Germinal center (tissue), 1 donor: ENCODE measurements at places on chromosomes 7 and 10.

- DNase-seq = no peak
These were observed 158.5 kb downstream of the HERPUD2 start for GRCh38 chr7:35536396-35536826.

DNA sequence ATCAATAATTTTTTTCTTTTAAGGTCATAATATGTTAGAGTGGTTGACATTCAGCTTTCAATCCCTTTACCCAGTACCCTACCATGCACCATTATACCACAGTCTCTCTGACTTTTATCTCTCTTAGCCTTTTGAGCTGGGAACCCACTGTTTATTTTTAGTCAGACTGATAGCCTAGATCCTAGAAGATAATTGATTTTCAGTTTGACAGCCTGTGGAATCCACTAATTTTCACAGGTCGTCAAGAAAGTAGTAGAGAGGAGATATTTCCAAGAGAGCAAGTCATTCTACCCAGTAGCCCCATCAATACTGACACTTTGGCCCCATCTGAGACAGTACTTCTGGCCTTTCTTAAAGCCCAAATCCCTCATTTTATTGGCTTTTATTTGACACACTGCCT, 67.1 kb upstream of the CC2D2B start:
- no peak for DNase-seq

DNA sequence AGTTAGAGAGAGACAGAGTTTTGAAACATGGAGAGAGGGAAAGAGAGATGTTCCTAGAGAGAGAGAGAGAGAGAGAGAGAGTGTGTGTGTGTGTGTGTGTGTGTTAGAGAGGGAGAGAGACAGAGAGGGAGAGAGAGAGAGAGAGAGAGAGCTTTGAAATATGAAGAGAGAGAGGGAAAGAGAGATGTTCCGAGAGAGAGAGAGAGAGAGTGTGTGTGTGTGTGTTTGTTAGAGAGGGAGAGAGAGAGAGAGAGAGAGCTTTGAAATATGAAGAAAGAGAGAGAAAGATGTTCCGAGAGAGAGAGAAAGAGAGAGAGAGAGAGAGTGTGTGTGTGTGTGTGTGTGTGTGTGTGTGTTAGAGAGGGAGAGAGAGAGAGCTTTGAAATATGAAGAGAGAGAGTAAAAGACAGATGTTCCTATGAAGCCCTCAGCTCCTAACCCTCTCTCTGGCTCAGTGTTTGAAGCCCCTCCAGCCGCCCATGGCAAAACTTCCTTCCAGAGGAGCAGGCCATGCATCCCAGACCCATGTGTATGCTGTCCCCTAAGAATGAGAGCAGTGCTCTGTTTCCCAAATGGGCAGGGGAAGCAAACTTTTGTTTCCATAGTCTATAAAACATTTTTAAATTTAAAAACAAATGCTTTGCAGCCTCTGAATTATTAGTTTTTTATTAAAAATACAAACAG, 130.9 kb downstream of the KCNMA1 start:
- DNase-seq = no peak

DNA sequence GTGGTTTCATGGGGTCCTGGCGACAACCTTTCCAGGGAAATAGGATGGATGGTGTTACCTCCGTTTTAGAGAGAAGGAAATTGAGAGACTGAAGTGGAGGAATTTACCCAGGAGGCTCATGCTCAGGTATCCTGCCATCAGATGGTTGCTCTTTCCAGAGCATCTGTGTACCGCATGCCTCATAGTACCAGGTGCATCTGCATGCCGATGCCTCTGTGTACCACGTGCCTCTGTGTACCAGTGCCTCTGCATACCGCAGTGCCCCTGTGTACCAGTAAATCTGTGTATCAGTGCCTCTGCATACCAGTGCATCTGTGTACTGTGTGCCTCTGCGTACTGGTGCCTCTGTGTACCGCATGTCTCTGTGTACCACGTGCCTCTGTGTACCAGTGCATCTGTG, 3.2 kb downstream of the VWA2 start:
- no peak for DNase-seq

- DNase-seq = no peak
These were observed 171.2 kb downstream of the ARHGAP12 start for GRCh38 chr10:31757386-31757791.

- no peak for DNase-seq
These were observed 10.7 kb upstream of the IDI2 start for GRCh38 chr10:1036341-1036791.

DNA sequence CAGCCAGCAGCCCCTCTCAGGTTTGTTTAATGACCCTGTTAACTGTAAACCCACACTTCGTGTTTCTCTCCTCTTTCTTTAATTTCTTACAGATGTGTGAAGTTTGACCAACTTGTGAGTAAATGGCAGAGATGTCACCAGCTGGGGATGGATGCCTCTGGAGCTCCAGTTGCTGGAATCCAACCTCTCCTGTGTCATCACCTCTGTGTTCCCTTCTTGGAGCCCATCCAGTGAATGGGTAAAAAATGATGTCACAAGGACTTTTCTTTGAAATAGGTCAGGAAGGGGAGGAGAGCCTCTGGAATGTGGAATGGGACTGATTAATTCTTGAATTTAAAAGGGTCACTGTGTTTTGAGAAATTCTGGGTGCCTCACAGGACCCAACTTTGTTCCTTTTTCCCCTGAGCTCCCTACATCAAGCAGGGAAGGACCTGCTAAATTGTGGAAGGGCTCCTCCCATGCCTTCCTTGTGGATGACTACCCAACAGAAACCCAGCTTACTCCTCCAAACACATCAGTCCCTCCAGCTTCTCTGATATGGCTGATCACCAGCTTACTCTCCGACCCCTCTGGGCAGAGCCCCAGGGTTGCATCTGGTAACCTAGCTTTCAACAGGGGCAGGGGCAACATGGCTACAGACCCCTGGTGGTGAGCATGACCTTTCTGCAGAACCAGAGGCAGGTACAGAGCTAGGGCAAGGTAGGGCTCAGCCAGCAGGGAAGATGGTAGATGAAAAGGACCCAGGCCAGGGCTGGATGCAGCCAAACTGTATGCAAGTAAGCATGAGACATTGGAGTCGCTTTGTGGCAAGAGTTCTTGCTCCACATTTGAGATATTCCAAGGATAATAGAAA, 67.5 kb downstream of the STRA8 start:
- DNase-seq = no peak

GRCh38 chr10:126160971-126161630, 227.2 kb downstream of the ADAM12 start:
- DNase-seq = no peak

GRCh38 chr7:76338298-76339084, 20.3 kb downstream of the YWHAG start:
- no peak for DNase-seq

- peak; percentile 85 for DNase-seq
These were observed 21.6 kb upstream of the AP5Z1 start for GRCh38 chr7:4753598-4754432.

- no peak for DNase-seq
These were observed 77.7 kb upstream of the GNA12 start for GRCh38 chr7:2921653-2922347.

DNA sequence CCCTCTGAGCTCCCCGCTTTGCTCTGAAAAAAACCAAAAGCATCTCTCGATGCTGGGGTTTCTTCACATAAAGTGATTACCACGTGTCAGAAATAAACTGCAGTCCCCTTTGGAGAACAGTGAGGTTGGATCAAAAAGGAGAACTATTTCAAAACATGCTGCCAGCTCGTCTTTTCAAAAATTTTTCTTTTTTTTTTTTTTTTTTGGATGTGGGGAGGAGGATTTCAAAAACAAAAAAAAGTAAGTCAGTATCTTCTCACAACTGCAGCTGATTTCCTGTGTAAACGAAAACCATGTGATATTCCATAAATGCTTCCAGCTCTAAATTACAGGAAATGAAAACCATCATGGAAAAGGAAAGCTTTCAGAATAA, 155.0 kb upstream of the LYZL2 start:
- DNase-seq = no peak
